ENCODE measurements at places on chromosomes 1 and 21.

DNA sequence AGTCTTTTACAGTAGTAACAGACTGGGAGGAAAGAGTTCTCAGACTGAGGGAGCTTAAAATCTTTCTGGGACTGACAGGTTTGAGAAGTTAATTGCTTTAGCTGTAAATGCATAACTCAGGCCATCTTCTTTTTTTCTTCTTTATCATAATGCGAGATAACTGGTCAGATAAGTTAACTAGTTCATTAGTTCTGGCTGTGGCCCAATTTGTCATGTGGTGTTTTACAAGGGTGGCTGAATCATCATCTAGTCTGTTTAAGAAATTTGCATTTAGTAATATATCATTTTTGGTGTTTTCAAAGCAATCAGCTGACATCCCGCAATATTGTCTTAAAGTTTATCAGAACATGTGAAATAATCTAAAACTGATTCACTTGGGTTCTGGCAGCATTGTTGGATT is 14.0 kb downstream of the HSD3B2 start:
- no peak for DNase-seq

DNA sequence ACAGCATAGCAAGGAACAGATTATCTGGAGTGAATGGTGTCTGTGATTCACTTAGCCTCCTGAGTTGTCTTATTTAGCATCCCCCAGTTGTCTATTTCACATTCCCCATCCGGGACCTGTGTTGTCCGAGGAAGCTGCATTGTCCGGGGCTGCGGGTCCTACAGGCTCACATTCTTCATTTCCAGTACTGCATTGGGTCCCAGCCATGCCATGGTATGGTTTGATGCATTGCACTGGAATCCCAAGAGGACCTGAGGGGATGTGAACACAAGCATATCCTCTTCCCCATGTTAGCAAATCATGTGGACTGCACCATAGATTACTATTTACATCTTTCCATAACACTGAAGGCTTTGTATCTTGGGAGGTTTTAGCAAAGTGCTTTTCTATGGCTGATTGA is 48.2 kb upstream of the PRELP start:
- no peak for DNase-seq

DNA sequence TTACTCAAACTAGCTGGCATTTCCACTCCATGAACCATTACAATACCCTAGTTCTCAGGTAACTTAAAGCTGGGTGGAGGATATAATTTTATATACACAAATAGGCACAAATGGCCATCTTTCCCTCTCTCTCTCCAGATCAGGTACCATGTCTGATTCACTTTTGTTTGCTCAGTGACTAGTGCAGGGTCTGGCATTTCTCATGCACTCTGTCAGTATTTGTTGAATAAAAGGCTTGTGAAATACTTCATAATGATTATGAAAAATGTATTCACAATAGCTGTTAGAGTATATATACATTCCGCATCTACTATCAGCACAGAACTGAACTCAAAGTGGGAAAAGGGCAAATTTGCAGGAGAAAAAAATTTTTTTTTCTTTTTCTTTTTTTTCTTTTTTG is 510.2 kb upstream of the USP24 start:
- DNase-seq, result no peak

DNA sequence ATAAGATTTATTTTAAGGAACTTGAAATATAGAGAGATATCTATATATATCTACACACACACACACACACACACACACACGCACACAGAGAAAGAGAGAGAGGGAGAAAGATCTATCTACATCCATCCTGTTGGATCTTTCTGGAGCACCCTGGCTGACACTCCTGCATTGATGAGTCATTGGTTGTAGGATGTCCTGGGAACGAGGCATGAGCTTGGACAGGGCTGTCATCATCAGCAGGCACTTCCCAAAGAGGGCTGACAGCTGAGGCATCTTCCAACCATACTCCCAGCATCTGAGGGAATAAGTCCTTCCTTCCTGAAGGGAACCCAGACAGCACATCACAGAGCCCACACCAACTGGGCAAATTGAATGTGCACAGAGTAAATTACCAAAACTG is 99.1 kb upstream of the ERG start:
- DNase-seq, result no peak

- DNase-seq, result no peak
These were observed 1577.0 kb downstream of the NCAM2 start for GRCh38 chr21:22575165-22575584.

DNA sequence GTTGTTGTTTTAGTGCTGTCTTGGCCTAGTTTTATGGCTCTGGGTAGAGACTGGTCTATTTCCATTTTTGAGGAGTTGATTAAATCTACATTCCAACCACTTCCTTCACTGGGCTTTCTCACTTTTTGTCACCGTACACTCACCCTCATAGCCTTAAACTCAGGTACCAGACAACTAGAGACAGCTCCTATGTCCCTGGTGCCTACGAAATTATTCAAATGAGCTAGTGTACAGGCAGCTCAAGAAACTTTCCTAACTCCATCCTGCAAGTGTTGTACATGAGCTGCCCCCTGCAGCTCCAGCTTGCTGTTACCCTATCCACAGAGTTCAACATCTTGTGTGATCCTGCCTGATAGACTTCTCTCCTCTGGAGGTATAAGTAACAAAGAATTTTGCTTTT is 704.8 kb upstream of the RGS18 start:
- DNase-seq, result no peak

DNA sequence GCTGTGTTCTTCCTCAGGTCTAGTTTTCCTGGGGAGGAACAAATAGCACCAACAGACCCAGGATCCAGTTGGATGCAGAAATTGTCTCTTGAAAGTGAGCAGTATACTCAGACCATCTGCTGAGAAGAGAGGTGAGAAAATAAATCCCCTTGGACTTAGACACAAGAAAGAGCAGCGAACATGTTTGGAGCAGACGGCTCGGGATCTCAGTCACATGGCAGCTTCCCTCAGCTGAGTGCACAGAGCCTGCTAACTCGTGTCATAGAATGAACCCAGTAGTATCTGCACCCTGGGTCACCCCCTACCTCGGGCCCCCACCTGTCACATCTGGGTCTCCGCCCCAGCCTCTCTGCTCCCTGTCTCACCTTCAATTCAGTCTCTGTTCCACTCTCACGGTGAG is 115.6 kb downstream of the CCDC185 start:
- no peak for DNase-seq

- DNase-seq, result no peak
These were observed 877 bp upstream of the SLX9 start for GRCh38 chr21:44938772-44939531.

GRCh38 chr1:77280962-77281361 is 857 bp upstream of the AK5 start:
- no peak for DNase-seq

GRCh38 chr1:205270764-205271163 is 43.0 kb downstream of the TMCC2 start:
- no peak for DNase-seq

GRCh38 chr1:156550346-156550745 is 22.0 kb downstream of the IQGAP3 start:
- DNase-seq, result no peak

DNA sequence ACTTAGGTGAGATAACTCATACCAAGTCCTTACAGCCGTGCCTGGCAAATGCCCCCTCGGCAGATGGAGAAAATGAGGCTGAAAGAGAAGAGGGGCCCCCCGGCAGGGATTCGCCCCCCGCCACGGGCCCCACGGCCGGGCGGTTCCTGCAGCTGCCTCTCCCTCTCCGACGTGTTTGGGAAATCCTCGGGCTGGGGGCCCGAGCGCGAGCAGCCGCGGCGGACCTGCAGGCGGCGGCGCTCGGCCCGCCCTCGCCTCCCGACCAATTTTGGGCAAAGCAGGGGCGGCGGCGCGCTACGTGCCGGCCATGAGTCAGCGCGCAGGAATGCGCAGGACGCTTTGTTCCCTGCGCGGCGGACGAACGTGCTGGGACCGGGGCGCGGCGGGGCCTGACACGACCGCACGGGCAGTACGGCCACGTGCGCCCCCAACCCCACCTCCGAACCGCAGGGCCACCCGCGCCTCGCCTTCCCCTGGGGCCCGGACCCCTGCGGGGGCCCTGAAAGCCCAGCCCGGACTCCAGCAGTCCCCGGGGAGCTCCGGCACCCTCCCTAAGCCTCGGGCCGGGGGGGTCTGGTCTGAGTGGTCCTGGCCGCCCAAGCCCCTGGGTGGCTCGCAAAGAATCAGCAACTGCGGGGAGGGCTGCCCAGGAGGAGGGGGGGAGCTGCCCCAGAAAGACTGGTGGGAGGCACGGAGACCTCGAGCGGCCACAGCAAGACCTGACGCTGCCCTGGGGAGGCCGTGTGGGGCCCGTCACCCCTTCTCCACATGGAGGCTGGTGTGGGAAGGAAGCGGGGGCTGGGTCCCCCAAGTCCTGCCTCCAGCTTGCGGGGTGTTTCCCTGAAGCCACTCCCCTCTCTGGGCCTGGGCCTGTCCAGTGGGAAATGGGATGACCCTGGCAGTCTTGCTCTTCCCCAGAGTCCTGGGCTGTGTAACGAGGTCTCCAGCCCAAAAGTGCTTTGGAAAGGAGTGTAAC is 11.9 kb upstream of the EDN2 start:
- DNase-seq, result no peak

DNA sequence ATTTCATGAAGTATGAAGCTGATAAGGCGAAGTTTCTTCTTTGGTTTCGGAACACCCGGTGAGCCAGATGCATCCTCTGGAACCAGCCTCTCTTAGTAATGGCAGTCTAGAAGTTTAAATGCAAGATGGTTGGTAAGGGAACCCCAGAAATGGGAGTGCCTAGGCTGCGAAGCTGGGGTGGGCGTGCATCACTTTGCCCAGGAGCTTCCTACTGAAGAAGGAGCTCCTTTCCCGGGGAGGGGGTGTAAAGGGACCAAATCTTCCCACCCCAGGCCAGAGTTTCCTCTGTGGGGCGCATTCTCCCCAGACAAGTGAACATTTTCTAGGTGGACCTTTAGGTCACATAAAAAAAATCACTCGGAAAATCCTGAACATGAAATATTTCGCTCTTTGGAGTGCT is 4.4 kb downstream of the TFF2 start:
- no peak for DNase-seq

- DNase-seq, result no peak
These were observed 194.6 kb upstream of the RRP15 start for GRCh38 chr1:218090459-218090858.

DNA sequence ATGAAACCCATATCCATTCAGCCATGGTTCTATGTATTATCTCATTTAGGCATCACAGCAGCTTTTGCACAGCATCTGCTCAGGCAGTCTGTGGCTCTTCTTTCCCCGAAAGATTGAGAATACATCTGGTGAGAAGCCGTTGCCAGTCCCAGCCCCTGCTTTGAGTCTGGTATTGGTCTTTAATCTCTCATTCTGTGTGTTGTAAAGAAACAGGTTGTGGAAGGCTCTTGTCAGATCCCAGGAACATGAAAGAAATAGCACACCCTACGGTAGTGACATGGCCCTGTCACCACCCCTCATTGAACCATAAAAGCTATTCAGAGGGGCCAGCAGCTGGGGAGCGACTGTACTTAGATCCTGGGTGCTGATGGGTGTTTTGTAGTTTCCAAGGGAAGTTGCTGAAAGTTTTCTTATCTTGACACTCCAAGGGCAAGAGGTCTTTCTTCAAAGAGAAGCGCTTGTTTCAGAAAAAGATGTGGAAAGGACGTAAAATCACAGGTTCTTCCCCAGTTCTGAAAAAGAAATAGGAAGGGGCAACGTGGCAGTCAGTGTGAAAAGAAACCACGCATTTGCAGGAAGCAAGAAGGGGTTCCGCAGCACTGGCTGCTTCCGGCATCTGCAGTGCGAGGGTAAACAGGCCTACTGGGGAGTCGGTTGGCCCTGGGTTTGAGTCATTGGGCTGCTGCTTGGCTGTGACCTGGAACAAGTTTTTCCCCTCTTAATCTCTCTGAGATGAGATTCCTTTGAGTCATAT is 145.0 kb downstream of the DHRS3 start:
- no peak for DNase-seq

- no peak for DNase-seq
These were observed 333.6 kb downstream of the NPHP4 start for GRCh38 chr1:5658340-5659316.

GRCh38 chr1:240295811-240296210 is 204.1 kb downstream of the FMN2 start:
- no peak for DNase-seq

- no peak for DNase-seq
These were observed 31.4 kb downstream of the POFUT2 start for GRCh38 chr21:45256021-45256911.

DNA sequence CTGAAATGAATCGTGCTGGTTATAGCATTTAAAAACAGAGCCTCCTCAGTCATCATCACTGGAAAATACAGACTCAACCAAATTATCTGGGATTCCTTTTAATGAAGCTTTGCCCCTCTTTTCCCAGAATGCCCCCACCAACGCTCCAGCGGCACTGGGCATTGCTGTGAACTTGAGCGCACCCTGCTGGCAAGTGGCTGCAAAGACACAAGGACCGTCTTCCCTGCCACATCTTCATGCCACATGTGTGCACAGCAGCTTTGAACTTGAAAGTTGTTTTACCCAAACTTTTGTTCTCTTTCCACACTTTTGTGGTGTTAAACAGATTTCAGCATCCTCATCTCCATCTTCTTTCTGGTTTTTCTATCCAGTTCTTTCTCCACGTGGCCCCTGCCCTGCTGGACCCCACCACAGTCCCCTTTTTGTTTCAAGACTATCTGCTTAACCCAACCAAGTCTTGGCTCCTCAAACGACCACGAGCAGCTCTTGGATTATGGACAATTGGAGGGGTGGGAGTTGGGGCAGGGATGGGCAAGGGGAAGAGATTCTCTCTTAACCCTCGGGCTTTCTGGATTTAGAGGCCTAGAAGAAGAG is 12.8 kb upstream of the LMX1A start:
- no peak for DNase-seq

GRCh38 chr21:38831526-38832467 is 26.1 kb downstream of the ETS2 start:
- DNase-seq, result no peak

GRCh38 chr1:94325377-94326302 is 88.3 kb upstream of the ARHGAP29 start:
- DNase-seq, result no peak

DNA sequence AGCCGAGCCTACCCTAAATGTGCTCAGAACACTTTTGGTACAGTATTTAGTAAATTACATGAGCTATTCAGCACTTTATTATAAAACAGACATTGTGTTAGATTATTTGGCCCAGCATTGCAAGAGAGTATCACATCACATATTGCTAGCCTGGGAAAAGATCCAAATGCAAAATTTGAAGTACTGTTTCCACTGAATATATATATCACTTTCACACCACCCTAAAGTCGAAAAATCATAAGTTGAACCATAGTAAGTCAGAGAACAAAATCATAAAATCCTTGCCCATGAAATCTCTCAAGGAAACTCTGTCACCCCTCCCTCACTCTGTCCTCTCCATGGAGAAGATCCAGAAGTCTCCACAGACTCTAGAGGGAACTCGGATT is 33.1 kb downstream of the RGS8 start:
- no peak for DNase-seq
